ENCODE measurements at places on chromosomes 3 and 15.

DNA sequence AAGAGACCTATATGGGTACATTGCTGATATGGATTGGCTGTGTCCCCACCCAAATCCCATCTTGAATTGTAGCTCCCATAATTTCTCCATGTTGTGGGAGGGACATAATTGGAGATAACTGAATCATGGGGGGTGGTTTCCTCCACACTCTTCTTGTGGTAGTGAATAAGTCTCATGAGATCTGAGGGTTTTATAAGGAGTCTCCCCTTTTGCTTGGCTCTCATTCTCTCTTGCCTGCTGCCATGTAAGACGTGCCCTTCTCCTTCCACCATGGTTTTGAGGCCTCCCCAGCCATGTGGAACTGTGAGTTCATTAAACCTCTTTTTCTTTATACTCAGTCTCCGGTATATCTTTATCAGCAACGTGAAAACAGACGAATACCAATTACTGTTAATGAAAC lies 5.0 kb upstream of the ARRDC4 start:
- DNase-seq: no peak

DNA sequence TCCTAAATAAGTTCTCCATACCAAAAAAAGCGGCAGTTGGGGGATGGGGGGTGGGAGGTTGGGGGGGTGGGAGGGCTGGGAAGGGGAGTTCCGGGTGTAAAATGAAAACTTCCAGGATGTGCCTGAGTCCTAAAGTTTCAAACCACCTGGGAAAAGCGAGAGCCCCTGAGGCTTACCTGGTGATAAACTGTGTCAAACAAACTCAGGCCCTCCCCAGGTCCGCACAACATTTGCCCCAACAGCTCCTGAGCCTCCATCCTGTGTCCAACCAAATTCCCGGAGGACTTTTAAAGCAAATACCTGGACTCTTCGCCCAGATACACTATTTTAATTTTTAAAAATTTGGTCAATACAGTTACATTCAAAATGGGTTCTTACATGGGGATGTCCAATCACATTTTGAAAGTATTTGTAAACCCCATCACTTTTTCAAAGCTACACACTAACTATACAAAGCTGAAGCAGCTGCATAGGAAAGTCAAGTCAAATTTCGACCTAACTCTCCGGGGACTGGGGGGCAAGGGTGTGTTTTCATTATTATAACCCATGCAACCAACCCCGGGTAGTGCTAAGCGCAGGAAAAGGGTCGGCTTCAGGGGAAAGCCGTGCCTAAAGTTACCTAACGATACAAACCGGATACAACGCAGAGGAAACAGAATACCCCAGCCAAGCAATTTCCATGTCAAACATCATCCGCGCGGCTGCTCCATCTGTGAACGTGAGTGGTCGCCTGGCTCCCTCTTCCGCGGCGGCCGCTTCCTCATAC lies 685 bp upstream of the FOXB1 start:
- no peak for DNase-seq

DNA sequence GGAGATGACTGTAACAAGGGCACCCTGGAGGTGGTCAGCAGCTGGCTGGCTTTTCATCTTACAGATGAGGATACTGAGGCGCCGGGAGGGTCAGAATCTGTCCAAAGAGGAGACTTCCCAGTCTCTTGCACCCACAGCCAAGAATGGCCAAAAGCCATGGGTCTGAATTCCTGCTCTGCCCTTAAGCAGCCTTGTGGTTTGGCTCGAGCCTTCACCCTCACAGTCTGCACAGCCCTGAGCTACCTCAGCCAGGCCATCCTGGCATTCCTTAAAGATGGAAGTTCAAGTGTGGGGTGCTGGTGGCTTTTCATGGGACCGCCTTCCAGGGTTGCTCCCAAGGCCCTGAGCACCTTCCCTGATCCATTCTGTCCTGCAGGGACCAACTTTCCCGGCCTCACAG lies 59.2 kb downstream of the CACNA2D2 start:
- DNase-seq: no peak

- DNase-seq: no peak
Observed at GRCh38 chr15:73134196-73134595, 81.9 kb downstream of the NEO1 start.

GRCh38 chr3:64972793-64973192 lies 285.0 kb upstream of the ADAMTS9 start:
- DNase-seq: no peak

DNA sequence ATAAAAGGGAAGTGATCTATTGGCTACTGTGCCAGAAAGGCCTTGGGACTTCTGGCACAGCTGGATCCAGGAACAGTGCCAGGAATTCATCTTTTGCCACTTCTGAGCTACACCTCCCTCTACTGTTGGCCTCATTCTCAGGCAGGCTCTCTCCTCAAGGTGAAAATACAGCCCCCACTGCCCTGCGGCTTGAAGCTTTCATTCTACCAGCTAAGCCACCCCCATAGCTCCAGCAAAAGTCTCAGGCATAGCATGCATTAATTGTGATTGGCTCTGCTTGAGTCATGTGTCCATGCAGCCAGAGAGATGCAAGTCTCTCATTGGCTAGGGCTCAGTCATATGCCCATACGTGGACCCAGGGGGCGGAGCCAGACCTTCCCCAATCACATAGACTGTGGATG lies 142.4 kb downstream of the TPRA1 start:
- DNase-seq: no peak

DNA sequence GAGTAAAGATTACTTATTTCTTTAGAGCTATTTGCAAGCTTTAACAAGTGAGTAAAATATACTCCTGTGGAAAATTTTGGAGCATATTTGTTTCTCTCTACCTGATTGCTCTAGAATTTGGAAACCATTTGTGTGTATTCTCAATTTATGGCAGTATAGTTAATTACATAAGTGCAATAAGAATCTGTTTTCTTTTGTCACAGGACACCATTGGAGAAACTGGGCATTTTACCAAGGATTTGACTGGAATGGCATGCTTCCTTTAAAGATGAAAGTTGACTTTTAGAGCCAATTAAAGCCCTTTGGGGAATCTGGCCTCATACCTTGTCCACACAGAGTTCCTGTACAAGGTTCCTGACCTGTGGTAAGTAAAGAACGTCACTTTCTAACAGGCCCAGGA lies 38.4 kb downstream of the PAQR5 start:
- DNase-seq: no peak

DNA sequence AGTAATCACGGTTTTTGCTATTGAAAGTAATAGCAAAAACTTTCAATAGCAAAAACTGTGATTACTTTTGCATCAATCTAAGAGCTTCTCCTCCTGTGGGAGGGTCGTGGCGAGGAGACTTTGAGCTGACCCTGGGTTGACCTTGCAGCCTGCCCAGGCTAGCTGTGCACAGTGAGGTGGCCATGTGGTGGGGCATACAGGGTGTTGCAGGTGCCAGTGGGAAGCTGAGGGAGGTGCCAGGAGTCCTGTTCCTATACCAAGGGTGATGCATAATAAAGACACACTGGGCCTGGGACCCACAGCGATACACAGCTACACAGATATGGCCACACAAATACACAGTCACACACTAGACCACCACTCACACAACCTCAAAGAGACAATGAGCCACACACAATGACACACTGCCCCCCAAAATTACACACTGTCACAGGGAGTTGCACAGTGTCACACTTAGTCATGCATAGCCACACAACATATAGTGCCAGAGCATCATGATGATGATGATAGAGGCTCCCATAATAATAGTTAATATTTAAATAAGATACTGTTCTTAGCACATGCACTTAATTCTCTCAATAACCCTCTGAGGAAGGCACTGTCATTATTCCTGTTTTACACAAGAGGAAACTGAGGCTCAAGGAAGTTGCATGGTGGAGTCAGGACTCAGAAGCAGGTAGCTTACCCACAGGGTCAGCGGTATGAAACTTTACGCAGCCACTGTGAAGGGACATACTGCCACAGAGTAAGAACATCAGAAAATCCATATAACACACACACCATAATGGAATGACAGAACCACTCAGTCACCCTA lies 6.3 kb downstream of the PLCD1 start:
- no peak for DNase-seq

- no peak for DNase-seq
Observed at GRCh38 chr3:194082743-194083636, 53.0 kb upstream of the HES1 start.

DNA sequence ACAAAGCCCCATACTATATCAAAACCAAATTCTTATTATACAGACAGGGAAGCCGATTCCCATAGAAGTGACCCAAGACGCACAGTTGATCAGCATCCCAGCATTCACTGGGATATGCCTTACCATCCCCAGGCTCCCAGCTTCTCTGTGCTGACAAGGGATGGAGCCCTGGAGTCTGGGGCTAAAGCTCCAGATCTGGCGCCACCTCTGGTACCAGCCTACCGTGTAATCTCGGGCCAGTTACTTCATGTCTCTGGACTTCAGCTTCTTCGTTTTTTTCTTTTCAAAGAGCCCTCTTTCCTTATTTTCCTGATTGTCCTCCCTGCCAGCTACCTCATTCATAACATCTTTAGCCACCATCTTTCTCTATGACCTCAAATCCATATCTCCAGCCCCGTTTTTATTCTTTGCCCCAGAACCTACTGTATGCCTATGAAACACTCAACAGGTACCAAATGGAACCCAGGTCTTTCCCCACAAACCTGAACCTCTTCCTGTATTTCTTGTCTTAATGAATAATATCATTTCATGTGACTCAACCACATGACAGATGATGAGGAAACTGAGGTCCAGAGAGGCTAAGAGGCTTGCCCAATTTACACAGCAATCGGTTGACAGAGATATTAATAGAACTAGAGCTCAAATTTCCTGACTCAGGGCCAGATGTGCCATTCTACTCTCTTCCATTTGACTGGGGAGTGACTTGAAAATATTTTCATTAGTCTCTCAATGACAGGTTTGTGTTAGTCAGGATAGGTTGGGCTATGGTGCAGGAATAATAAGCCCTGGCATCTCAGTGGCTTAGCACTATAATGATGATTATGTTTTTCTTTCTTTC lies 85.4 kb upstream of the TLE3 start:
- DNase-seq: no peak

- DNase-seq: no peak
Observed at GRCh38 chr3:66010739-66011655, 27.7 kb downstream of the MAGI1 start.

DNA sequence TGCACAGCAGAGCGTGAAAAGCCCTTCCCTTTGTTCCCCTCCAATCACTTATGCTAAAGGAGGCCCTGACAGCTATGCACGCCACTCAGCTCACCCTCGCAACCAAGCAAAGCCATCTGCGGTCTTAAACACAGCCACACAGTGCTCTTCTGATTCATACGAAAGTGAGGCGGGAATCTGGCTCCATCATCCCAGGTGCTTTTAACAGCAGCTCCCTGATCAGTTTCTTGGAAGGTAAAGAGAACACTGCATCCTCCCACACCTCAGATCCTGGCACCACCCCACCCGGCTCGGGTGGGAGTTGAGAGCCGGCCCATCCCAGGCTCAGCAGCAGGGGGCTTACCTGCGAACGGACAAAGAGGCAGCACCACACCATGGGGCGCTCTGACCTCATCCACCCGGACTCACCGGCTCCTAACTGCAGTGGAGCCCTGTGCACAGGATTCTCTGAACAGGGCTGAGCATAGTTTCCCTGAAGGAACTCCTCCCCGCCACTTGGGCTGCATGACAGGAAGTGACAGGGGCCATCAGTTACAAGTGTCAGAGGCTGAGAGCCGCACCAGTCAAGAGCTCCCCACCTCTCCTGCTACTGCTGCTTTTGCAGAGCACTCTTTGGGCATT lies 114.3 kb upstream of the ARHGEF3 start:
- DNase-seq: peak; percentile 16

DNA sequence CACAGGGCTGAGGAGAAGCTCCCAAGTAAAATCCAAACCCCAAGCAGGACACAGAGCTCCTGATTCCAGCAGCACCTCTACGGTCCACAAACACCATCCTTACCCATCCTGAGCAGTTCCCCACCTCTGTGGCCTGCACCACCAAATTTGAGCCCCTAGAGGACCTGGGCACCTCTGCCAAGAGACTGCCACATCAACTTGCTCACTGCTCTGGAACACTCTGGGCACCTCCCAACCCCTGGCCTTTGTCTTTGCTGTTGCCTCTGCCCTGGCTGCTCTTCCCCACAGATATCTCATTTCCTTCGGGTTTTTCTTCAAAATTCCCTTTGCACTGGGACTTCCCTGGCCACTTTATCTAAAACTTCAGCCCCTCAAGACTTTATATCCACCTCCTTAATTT lies 5.8 kb downstream of the RLBP1 start:
- no peak for DNase-seq

GRCh38 chr15:44956388-44956787 lies at the start of gene TERB2:
Gene TERB2, plus strand, starts transcription at chr15:44956687. Its CDS starts 32 bp downstream, at chr15:44956719.
- no peak for DNase-seq

DNA sequence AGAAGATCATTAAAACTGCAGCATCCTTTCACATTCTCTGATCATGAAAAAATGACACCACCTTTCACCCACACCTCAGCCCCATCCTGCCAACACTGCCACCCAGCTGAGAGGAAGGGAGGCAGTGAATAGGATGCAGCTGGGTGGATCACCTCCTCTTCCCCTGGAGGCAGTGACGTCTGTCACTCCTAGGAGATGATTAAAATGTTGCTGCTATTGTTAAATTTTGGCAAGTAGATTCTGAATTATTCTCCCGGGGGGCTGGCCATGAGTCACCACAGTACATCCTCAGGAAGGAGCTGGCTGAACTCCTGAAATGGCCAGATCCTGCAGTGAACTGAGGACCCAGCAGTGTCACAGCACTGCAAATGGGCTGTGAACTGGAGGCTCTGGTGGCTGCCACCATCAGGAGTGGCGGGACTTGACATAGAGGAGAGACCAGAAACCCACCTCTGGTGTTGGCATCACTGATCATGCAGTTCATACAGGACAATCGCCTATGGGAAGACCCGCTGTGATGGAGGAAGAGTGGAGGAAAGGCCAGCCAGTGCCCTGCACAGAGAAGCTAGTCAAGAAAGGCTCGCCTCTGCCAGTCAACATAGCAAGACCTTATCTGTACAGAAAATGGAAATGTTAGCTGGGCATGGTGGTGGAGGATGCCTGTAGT lies 199.1 kb downstream of the FAM43A start:
- no peak for DNase-seq

DNA sequence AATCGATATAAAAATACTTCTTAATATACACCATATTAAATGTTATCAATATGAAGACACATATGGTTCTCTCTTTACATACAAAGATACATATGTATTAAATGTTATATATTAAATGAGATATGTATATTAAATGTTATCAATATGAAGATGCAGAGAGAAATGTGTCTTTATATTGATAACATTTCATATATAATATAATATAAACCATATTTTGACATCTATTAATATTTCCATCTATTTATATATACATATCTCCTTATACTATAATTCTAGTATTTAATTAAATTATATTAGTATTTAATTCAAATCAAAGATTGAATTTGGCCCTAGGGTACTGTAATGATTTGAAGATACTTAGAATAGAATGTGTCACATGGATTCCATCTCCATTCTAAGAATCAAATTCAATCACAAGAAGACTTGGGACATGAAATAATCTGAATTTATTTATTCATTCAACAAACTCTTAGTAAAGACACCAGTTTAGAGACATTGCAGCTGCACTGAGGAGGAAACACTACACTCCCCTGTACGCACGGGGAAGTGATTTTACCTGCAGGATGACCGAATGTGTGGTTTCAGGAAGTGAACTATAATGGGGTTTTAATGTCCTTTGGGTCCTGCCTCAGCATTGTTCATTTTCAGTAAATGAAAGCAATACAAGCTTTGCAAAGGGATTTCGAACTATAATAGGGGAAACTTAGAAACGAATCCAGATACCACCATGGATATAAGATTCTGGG lies 365.1 kb downstream of the MECOM start:
- no peak for DNase-seq
